ENCODE measurements at places on chromosomes 13 and 19.
A peak's percentile ranks its signal among the peaks of the same experiment; 100 is the strongest.

GRCh38 chr19:14080887-14081796 is 4.4 kb downstream of the C19orf67 start:
- DNase-seq: peak; percentile 100

DNA sequence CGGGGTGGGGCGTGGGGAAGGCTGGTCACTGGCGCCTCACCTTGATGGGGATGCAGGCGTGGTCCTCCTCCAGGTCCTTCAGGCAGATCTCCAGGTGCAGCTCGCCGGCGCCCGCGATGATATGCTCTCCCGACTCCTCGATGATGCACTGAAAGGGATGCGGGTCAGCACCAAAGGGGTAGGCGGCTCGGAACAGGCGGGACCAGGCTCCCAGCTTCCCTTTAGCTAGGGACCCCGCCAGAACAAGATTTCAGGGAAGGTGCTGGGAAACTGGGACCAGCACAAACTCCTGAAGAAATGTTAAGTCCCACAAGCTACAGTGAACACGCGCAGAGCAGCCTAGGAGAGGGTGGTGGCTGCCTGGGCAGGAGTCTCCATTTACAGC is 6.0 kb downstream of the EEF2 start:
- DNase-seq: no peak

GRCh38 chr19:49690656-49691242 is at the start of gene CPT1C:
CPT1C (plus strand) TSS chr19:49691116; CDS start chr19:49692253, 1,137 bp downstream.
- DNase-seq: peak; percentile 76

DNA sequence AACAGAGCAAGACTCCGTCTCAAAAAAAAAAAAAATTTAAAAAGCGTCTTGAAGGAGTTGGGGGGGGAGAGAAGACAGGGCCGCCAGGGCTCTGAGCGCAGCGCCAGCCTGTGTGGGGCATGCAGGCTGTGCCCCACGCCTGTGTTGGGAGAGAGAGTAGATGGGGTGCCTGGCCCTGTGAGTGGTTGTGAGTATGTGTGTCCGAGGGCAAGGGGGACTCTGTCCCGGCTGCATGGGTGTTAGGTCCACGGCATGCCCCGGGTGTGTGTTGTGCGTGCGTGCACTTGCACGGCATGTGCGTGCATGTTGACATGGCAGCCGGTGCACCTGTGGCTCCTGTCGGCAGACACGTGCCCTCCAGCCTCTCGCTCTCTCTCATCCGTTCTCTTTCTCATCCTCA is 3.4 kb downstream of the MAP2K7 start:
- DNase-seq: no peak

DNA sequence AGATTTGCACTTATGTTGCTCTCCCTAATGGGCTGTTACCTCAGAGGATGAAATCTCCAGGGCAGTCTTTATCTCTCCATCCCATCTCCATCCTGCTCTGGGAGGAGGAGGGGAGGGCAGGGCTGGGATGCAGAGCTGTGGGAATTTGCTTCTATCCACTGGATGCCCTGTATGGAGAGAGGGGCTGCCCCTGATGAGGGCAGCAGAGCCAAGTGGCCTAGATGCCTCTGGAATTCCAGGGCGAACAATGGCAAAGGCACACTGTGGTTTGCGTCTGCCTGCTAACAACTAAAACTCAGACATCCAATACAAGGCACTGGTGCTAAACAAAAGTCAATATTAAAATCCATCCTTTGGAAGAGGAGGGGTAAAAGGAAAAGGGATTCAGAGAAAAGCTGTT is 165.1 kb downstream of the COG6 start:
- DNase-seq: no peak

DNA sequence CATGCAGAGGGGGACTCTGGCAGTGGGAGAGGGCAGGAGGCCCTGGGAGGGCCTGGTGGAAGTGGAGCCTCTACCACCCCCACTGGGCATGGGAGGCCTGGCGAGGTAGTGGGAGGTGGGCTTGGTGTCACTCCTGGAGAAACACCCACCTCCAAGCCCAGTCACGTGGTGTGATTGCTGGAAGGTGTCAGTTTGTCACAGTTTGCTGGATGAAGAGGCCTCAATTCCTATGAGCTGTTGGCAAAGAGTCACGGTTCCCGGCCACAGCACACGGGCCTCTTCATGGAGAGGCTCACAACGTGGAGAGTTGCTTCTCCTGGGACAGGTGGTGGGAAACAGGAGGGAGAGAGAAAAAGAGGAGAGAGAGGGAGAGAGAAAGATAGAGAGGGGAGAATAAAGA is 684.1 kb upstream of the ARGLU1 start:
- no peak for DNase-seq

- peak; percentile 41 for DNase-seq
These were observed 15.4 kb downstream of the FCHO1 start for GRCh38 chr19:17766543-17767131.

DNA sequence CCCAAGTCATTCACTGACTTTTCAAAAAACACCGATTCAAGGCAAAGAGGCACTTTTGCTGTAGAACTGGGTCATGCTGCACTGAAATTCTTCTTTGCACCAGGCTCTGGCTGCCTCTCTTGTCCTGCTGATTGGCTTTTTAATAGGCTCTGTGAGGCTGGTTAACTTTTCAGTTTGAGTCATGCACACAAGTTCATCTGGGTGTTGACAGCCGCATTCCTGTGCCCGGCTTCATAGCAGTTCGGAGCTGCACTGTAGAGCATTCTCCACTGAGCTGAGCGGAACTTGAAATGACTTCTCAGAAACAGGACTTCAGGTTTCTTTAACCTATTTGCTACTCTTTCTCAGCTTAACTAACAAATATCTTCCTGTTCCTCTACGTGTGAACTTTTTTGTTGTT is 978.3 kb downstream of the UQCRFS1 start:
- DNase-seq: no peak

DNA sequence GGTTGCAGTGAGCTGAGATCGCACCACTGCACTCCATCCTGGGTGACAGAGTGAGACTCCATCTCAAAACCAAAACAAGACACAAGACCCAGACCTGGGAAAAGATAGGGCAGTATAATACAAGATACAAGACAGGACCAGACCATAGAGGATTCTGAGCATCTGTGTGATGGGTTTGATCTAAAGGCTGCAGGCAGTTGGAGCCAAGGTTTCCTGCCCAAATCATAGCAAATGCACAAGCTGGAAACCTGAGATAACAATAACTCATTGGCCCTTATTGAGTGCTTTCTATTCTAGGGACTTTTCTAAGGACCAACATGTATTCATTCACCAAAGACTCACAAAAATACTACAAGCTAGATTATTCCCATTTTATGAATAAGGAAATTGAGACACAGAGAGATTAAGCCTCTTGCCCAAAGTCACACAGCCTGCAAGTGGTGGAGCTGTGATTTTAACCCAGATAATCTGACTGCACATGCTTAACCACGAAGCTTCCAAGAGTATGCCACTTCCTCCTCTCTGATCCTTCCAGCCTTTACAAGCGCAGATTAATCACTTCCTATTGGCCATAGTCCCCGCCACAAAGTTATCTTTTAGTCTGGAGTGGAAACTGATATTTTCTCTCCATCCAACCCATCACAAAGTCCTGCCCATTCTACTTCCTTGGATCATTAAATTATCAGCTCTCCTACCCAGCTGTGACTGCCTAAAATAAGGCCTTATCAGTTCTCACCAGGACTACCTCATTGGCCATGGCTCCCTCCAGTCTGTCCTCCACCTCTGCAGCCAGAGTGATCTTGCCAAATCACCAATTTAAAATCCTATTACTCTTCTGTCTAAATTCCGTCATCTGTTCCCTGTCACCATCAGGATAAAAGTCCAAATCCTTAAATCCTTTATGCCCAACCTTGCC is 147.2 kb downstream of the FLT1 start:
- DNase-seq: no peak

- no peak for DNase-seq
These were observed 187.1 kb downstream of the TDRD3 start for GRCh38 chr13:60583911-60584753.

- no peak for DNase-seq
These were observed 2.2 kb downstream of the ABCA7 start for GRCh38 chr19:1041835-1042685.

GRCh38 chr13:47463726-47464125 is 537.3 kb downstream of the SUCLA2 start:
- no peak for DNase-seq

- DNase-seq: no peak
These were observed 68.6 kb downstream of the EFNB2 start for GRCh38 chr13:106466691-106467426.

DNA sequence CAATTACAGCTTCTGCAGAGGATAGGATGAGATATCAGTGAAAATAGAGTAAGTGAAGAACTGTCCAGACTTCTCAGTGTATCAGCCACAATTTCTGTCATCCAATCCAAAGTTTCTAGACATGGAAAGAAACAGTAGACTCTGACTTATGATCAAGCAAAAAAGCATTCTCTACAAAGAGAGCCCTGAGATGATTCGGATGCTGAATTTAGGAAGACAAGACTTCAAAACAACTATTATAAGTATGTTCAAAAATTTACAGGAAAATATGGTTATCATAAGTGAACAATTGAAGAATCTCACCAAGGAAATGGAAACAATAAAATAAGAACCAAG is 238.2 kb upstream of the IRS2 start:
- DNase-seq: no peak

GRCh38 chr19:46349311-46349993 is 2.6 kb downstream of the PPP5C start:
- no peak for DNase-seq

GRCh38 chr19:58328999-58329398 is 2.2 kb downstream of the ZSCAN22 start:
- no peak for DNase-seq

DNA sequence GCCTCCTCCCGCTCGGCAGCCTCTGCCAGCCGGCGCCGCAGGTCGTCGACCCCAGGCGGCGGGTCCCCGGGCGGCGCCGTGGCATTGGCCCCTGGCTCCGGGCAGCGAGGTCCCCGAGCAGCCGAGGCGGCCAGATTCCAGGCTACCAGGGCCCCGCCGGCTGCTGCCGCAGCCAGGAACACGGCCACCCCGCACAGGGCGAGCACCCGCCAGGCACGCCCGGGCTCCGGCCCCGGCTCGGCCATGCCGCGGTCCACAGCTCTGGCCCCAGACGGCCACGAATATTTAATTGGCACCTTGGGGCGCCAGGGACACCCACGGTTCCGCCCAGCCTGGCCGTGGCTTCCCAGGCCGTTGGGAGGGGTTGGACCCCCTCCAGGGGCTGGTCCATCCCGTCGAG is at the start of gene CCDC194:
Gene CCDC194, minus strand, starts transcription at position 283 of the 400 bp plus-strand sequence. Its CDS starts 38 bp downstream, at position 245.
- DNase-seq: no peak

DNA sequence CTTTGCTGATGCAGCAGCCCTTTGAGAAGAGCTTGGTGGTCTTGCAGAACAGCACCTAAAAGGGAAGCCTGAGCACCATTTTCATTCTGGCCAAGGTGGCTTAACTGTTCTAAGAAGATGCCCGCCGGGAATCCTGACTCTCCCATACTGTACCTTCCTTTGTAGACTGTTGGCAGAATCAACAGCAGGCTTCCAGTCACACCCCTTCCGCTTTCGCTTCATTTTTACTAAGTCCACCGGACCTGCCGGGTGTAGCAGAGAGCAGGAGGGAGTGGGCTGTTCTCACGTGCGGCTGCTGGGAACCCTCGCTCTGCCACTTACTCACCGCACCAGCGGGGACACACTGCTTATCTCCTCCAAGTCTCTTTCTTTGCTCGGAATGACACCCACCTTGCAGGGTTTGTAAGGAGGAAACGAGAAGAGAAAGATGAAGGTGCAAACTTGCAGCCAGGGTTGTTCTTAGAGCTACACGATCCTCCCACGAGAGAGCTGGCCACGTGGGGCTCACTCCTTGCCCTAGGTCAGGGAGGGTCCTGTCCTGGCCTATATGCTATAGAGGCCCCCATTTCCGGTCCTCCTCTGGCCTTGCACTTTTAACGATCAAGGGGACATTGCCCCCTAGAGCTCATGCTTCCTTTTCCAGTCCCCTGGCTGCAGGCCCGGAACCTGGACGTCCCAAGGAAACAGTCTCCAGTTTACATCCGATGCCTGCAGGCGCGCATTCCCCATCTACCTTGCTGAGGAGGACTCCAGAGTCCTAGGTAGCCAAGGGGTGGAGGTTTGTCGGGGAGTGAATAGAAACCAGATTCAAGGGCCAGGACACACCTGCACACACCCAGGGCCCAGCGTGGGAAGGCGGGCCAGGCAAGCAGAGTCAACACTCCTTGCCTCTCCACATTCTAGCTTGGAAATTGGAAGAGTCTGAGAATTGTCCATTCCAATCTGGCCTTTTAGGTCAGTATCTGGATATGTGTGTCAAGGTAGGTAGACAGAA is 453.6 kb downstream of the IRS2 start:
- no peak for DNase-seq

DNA sequence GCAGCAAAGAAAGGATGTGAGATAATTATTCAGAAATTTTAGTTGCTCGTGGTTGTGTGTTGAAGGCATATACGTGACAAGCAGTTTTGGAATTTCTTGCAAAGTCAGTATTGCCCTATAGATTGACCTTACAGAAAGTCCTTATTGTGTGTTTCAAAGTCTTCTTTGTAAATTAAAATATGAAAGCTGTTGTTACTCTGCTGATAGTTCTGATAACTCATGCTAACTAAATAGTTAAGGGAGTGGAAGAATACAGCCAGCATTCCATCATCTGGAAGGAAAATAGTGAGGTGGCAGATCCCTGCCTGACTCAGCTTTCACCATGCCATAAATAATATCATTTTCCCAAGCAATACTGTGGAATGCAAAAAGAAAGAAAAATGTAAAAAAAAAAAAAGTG is 27.2 kb downstream of the WASF3 start:
- DNase-seq: no peak

GRCh38 chr13:41286370-41286769 is 23.0 kb upstream of the MTRF1 start:
- DNase-seq: no peak

GRCh38 chr19:41310033-41310831 is at the start of gene CCDC97:
CCDC97 (plus strand) TSS chr19:41310172; CDS start chr19:41310311, 139 bp downstream.
- DNase-seq: peak; percentile 94

DNA sequence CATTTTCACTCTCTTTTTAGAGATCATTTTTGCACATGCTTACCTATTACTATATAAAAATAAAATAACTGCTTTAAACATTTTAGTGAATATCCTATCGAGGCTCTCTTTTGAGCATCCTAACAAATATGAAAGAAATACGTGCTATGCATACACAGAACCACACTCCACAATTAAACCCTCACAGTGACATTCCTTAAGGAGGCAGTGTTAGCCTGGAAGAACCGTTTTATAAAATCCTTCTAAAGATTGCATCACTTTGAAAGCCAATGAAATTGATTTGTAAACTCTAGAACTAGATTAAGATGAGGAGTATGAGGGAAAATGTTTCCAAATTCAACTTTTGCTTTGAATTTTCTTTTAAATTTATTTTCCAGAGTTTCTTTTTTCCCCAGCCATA is 11.1 kb upstream of the ENOX1 start:
- no peak for DNase-seq

GRCh38 chr19:47511681-47512080 is 3.2 kb downstream of the NAPA start:
- DNase-seq: no peak
